ENCODE measurements at places on chromosomes 3 and 15.

DNA sequence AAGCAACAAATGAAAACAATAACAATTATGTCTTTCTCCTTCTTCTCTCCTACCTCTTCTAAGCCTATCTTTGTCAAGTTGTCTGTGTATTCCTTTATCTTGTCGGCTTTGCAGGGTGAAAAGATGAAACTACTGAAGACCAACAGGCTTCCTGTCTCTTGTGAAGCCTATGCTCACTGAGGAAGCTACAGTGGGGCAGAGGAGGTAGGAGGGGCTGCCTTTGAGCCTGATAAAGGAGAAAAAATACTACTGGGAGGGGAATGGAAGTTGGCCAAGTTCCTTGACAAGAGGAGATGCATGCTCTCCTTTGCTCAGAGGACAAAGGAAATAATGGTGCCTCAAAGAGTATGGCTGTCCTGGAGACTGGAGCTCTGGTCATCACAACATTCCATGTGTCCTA, 92.0 kb downstream of the IGSF11 start:
- no peak for DNase-seq

DNA sequence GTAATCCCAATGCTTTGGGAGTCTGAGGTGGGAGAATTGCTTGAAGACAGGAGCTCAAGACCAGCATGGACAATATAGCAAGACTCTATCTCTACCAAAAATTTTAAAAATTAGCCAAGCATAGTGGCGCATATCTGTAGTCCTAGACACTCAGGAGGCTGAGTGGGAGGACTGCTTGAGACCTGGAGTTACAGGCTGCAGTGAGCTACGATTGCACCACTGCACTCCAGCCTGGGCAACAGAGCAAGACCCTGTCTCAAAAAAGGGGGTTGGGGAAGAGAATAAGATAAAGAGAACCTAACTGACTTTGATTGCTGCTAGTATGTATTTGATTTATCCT, 755 bp downstream of the CD200R1 start:
- no peak for DNase-seq

DNA sequence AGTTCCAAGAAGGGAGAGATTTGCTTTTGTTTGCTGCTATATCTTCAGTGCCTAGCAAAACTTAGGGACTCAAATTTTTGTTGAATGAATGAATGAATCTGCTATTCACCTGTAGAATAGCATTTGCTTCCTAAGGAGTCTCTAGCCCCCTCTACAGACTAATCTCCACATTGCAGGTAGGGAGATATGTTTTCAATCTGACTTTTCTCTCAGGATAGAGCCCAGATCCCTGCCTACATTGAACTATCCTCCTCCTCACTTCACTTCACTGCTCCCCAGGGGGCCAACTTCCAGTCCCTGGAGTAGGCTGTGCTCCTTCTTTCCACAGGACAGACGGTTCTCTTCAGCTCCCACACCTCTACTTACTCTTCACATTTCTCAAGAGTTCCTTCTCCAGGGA, 81.9 kb upstream of the PTX3 start:
- DNase-seq, result no peak

DNA sequence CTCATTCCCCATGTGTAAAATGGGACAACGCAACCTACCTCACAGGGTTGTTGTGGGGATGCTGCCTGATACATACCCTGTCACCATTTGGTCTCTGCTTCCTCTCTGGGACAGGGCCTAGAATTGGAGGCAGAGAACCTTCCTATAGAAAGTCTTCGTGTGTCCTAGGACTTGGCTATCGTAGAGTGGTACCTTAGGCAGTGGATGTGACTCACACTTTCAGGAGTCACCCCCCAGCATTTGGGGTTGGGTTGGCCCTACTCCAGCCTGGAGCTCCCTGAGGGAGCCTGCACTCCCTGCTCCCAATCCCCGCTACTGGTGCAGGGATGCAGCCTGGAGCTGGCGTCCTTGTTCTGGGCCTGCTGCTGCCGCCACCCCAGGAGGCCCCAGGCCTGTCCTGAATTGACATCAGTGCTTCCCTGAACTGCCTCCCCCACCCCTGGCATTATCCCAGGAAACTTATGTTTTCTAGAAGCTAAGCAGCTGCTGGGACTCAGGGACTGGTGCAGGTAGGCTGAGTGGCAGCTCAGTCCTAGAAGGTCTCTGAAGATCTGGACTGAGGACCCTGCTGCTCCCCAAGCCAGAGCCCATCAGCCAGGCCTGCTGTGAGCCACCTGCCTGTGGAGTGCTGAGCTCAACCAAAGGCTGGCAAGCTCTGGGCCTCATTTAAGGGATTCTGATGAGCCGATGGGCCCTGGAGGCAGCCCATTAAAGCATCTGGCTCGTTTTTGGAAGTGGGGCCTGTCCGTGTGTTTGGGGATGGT, 9.9 kb downstream of the C15orf39 start:
- DNase-seq, result no peak

- no peak for DNase-seq
Measured at GRCh38 chr15:92636401-92636907, 19.1 kb downstream of the FAM174B start.

GRCh38 chr3:116148881-116149851, 296.1 kb downstream of the LSAMP start:
- no peak for DNase-seq

DNA sequence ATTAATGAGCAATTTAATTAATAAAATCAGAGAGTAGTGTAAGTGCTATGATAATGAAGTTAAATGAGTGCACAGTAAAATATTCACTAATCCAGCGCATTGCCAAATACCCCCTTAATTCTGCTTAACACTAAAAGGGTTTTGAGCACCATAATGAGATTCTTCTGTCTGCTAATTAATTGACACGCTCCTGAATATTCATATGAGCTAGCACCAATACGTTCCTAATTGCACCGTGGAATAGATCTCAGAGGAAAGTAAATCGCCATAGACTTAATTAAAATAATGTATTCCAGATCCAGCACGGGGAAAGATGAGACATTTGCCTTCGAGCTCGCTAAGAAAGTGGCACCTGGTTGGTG, 9.6 kb upstream of the FOXB1 start:
- DNase-seq, result no peak

- no peak for DNase-seq
Measured at GRCh38 chr15:69561071-69561784, 108.6 kb downstream of the RPLP1 start.

DNA sequence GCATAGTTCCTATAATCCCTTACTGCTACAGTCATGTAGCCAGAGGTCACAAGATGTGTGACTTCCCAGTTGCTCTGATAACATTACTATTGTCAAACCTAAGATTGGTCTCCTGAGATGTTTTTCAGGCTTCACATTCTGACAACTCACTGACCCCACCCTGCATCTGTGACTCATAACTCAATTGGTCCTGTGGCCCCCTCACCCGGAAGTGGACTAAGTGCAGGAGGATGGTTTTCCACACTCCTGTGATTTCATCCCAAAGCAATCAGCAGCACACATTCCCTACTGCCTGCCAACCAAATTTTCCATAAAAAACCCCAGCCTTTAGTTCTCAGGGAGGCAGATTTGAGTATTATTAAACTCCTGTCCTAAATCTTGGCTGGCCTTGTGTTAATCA, 564.9 kb upstream of the ZNF385D start:
- DNase-seq, result no peak

- no peak for DNase-seq
Measured at GRCh38 chr15:67945951-67946700, 106.3 kb upstream of the RNU6-1 start.

GRCh38 chr15:36960947-36961227, 139.5 kb downstream of the MEIS2 start:
- DNase-seq, result no peak

- no peak for DNase-seq
Measured at GRCh38 chr3:113832477-113833164, 6.0 kb upstream of the GRAMD1C start.

GRCh38 chr15:73065114-73065513, 12.9 kb downstream of the NEO1 start:
- no peak for DNase-seq

DNA sequence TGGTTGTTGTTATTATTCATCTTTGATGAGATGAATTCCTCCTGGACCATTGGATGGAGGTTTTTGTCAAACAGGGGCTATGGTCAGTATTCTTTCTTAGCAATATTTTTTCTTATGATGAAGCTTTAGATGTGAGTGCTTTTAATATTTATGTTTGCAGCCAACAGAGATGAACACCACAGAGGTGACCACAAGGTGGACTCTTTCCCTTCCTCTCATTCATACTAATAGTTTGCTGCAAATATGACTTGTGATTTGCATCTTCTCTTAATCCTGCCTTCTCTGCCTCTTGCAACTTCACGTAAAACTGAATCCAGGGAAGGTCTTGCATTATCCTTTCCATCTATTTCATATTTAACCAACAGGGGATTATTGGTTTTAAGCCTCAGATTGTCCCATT, 473.1 kb upstream of the UBE2E2 start:
- DNase-seq, result no peak

DNA sequence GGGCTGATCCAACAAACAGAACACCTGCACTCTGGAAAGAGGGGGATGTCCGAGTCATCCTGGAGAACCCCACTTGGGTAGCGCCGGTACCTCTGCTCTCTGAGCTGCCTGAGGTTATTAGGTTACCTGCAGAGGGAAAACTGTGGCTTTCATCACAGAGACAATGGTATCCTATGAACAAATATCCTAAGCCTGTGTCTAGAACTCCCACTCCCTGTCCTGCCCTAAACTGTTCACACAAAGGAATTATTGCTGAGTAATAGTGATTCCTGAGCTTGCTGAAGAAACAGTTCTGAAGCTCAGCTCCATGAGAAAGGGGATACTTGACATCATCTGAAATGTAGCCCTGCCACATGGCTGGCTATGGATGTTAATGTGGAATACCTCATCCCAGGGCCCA, 31.9 kb upstream of the WNT5A start:
- no peak for DNase-seq

DNA sequence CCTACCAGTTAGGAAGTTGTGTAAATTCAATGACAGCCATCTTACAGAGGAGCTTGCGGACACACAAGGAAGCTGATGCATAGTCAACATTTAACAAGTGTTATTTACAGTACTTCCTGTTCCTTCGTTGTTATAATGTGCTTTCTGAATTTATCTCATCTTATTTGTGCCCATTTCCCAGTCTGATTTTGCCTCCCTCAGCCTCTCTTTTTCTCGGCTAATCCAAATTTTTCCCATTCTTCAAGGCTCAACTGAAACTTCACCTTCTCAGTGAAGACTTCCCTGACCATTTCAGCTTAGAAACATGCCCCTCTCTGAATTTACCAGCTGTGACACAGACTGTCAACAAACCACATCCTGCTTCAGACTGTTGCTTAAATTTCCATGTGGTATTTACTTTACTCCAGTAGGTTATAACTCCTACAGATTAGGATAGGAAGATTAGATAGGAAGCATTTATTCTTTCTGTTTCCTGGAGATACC, 55.7 kb upstream of the CP start:
- no peak for DNase-seq

- DNase-seq, result no peak
Measured at GRCh38 chr3:106485802-106486201, 617.0 kb upstream of the CBLB start.

DNA sequence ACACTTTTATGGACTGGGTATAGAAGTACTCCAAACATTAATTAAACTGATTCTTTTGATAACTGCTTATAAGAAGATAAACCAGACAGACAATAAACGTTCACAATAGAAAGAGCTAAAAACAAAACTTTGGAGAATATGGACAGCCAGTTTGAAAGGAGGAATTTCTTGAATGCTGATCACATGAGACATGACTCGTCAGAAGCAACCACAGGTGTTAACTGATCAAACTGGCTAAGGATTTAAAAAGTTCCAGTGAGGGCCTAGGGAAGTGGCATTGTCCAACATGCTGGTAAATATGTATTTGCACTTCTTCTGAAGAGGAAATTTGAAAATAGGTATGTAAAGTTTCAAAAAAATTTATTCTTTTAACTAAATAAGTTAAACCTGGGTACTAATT, 29.4 kb upstream of the AP3B2 start:
- no peak for DNase-seq

GRCh38 chr15:52082197-52083036, 30.2 kb downstream of the BCL2L10 start:
- DNase-seq, result no peak

GRCh38 chr3:71031914-71032521, 551.5 kb downstream of the FOXP1 start:
- DNase-seq, result no peak

DNA sequence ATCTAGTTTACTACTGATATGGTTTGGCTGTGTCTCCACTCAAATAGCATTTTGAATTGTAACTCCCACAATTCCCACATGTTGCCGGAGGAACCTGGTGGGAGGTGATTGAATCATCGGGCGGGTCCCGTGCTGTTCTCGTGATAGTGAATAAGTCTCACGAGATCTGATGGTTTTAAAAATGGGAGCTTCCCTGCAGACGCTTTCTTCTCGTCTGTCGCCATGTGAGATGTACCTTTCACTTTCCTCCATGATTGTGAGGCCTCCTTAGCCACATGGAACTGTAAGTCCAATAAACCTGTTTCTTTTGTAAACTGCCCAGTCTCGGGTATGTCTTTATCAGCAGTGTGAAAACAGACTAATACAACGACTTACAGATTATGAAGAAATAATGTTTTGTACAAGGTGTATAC, 35.6 kb upstream of the PYDC2 start:
- DNase-seq, result no peak

GRCh38 chr3:100260081-100260684, 609 bp upstream of the TBC1D23 start:
- peak; percentile 81 for DNase-seq

DNA sequence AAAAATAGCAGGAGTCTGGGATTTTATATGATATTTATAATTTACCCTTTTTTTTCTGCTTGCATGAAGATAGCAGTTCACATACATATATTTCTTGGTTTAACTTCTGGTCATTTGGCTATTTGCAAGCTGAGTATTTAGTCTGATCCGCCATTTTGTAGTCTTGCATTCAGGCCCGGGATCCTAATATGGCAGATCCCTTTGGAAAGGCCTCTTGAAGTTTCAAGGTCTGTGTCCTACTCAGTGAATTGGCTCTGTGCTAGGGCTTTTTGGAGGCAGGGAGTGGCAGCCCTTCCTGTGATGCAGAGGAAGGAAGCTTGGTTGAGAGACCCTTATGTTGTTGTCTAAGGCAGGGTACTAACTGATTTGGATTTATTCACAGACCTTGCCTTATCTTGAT, 2.9 kb downstream of the SNRPN start:
- no peak for DNase-seq

- DNase-seq, result no peak
Measured at GRCh38 chr15:44722011-44722410, 10.7 kb downstream of the B2M start.

GRCh38 chr3:10387881-10388609, 67.1 kb upstream of the SEC13 start:
- no peak for DNase-seq

GRCh38 chr15:57563416-57563815, 28.3 kb upstream of the MYZAP start:
- peak; percentile 38 for DNase-seq

- DNase-seq, result no peak
Measured at GRCh38 chr3:113251817-113252216, 40.5 kb downstream of the BOC start.

- DNase-seq, result no peak
Measured at GRCh38 chr3:188944108-188944507, 227.7 kb upstream of the TPRG1 start.

- no peak for DNase-seq
Measured at GRCh38 chr3:143167969-143168854, 48.6 kb downstream of the CHST2 start.

Measured in left forelimb (tissue), 1 donor.